ENCODE measurements at places on chromosomes 3 and 15.

DNA sequence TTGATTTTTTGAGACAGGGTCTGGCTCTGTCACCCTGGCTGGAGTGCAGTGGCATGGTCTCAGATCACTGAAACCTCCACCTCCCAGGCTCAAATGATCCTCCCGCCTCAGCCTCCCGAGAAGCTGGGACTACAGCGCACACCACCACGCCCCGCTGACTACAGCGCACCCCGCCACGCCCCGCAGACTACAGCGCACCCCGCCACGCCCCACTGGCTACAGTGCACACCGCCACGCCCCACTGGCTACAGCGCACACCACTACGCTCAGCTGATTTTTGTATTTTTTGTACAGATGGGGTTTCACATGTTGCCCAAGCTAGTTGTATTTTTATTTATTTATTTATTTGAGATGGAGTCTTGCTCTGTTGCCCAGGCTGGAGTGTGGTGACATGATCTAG is 35.6 kb downstream of the SLC51A start:
- DNase-seq = no peak

GRCh38 chr15:80315289-80315987 is 63.4 kb upstream of the CTXND1 start:
- no peak for DNase-seq

- DNase-seq = no peak
Observed at GRCh38 chr3:57004229-57004628, 56.2 kb upstream of the SPATA12 start.

DNA sequence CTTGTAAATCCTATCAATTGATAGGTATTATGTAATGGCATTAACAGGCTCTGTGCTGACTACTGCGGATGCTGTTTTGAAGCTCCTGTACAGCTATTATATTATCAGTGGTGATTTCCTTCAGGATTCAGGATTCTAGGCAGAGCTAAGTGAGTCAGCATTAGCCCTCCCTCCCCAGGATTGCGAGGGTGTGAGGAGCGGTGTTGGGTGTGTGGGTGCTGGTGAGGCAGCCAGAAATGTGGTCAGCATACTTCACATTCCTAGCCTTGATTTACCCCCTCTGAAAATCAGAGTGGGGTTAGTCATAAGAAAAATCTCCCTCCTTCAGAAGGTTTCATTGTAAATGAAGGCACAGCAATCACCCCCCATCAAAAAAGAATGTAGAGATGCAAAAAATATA is 72.5 kb downstream of the SNTN start:
- DNase-seq = no peak

DNA sequence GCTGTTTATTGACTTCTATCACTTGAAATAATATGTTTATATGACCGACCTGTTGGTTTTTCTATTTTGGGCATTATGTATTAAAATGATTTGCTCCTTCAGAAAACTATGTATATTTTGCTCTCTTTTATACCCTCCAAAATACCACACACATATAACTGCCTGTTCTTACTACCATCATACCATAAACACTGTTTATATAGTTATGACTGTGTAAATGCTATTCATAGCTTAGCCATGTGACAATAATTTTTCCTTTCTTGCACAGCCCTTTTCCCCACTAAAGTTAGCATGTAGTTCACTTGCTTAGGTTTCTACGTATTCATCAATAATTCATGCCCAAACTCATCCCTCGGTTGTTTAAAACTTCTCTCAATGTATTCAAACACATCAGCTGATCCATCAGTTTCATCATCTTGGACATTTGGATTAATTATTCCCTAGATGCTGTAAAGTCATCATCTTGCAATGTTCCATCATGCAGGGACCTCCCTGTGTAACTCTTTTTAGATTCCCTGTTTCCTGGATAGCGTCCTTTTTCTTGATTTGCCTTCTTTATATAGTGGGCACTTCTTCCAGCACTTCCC is 8.2 kb upstream of the RYK start:
- no peak for DNase-seq

- no peak for DNase-seq
Observed at GRCh38 chr15:40769274-40770146, at the start of gene C15orf62. TSS of gene C15orf62 (plus strand) at chr15:40769980. CDS start at chr15:40770496, 516 bp downstream.

GRCh38 chr3:188900421-188900951 is 271.3 kb upstream of the TPRG1 start:
- no peak for DNase-seq

Measured in NCI-H1417 treated with DMSO at 0.1 percent for 48 hours (cell line).